ENCODE measurements at places on chromosomes 7 and 10. TPM values are rescaled to one million over a fixed set of nuclear protein-coding genes. Genes with fewer than 3 reads are reported as not detected.

- no peaks in the 10 kb centered on the region for H3K27me3 ChIP-seq
- no peaks in the 10 kb centered on the region for H3K4me1 ChIP-seq
- DNase-seq, result no peak
- no peak overlapping the region for H3K27ac ChIP-seq
These were observed 22.4 kb upstream of the DMTF1 start for GRCh38 chr7:87129848-87130247.

The TACR2 gene
- not detected for total RNA-seq

- H3K4me1 ChIP-seq, result no peaks in the 10 kb centered on the region
- no peak overlapping the region for H3K4me3 ChIP-seq
- H3K36me3 ChIP-seq, result no peaks in the 10 kb centered on the region
- H3K27ac ChIP-seq, result no peak overlapping the region
- DNase-seq, result no peak
These were observed 32.1 kb downstream of the ZMYND11 start for GRCh38 chr10:167383-167782.

- no peaks in the 10 kb centered on the region for H3K27me3 ChIP-seq
- H3K4me3 ChIP-seq, result no peak overlapping the region
- H3K36me3 ChIP-seq, result no peaks in the 10 kb centered on the region
- no peak for DNase-seq
These were observed 217.7 kb upstream of the KCND2 start for GRCh38 chr7:120055300-120055699.

The RPA3 gene
- 45.2 TPM for total RNA-seq

The NEUROD6 gene
- not detected for total RNA-seq

GRCh38 chr7:412313-412710, 107.3 kb downstream of the PDGFA start:
- H3K4me1 ChIP-seq, result peaks cover 3% of the 10 kb centered on the region
- H3K4me3 ChIP-seq, result no peak overlapping the region
- DNase-seq, result no peak
- H3K27me3 ChIP-seq, result no peaks in the 10 kb centered on the region

DNA sequence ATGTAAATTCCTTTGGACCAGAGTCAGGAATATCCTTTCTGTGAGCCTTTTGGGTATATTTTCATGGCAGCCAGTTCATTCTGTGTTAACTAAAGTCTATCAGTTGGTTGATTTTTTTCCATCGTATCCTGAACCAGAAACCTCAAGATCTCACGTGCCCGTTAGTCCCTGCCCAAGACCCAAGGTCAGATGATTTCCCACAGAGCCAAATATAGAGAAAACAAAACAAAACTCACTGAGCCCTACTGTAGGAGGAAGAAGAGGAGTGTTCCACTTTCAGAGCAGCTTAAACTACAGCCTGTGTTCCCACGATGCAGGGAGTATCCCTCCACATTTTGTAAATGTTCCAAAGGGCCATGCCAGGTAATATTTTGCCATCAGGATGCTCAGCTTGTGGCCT, 96.0 kb upstream of the ADO start:
- no peaks in the 10 kb centered on the region for H3K27me3 ChIP-seq
- DNase-seq, result no peak
- H3K4me3 ChIP-seq, result peak overlapping the region; percentile 17
- H3K36me3 ChIP-seq, result no peaks in the 10 kb centered on the region
- peaks cover 32% of the 10 kb centered on the region for H3K4me1 ChIP-seq

- no peak for DNase-seq
- H3K36me3 ChIP-seq, result no peaks in the 10 kb centered on the region
- H3K27me3 ChIP-seq, result no peaks in the 10 kb centered on the region
- no peak overlapping the region for H3K4me3 ChIP-seq
- H3K4me1 ChIP-seq, result peaks cover 21% of the 10 kb centered on the region
- no peak overlapping the region for H3K27ac ChIP-seq
These were observed 21.6 kb upstream of the GIMAP8 start for GRCh38 chr7:150428671-150429451.

- H3K36me3 ChIP-seq, result peaks cover 33% of the 10 kb centered on the region
- DNase-seq, result no peak
- H3K27me3 ChIP-seq, result peaks cover 10% of the 10 kb centered on the region
- H3K27ac ChIP-seq, result no peak overlapping the region
- no peak overlapping the region for H3K4me3 ChIP-seq
These were observed 16.6 kb downstream of the BUD23 start for GRCh38 chr7:73700069-73700423.

The PPA1 gene
- total RNA-seq, result 40.6 TPM

The A1CF gene
- total RNA-seq, result not detected

DNA sequence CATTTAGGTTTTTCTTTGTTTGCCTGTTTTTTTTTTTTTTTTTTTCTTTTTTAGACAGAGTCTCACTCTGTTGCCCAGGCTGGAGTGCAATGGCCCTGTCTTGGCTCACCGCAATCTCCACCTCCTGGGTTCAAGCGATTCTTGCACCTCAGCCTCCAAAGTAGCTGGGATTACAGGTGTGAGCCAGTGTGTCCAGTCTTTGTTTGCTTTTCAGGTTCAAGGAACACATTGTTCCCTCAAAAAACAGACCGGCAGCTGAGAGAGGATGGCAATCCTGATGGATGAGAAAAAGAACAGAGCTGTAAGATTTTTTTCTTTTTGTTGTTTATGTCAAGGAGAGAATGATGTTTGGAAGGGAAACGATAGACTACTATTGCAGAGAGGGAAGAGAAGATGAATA, 23.3 kb upstream of the RHOBTB1 start:
- H3K27ac ChIP-seq, result no peak overlapping the region
- no peaks in the 10 kb centered on the region for H3K36me3 ChIP-seq
- H3K4me3 ChIP-seq, result no peak overlapping the region
- no peaks in the 10 kb centered on the region for H3K4me1 ChIP-seq
- H3K27me3 ChIP-seq, result no peaks in the 10 kb centered on the region
- DNase-seq, result no peak

DNA sequence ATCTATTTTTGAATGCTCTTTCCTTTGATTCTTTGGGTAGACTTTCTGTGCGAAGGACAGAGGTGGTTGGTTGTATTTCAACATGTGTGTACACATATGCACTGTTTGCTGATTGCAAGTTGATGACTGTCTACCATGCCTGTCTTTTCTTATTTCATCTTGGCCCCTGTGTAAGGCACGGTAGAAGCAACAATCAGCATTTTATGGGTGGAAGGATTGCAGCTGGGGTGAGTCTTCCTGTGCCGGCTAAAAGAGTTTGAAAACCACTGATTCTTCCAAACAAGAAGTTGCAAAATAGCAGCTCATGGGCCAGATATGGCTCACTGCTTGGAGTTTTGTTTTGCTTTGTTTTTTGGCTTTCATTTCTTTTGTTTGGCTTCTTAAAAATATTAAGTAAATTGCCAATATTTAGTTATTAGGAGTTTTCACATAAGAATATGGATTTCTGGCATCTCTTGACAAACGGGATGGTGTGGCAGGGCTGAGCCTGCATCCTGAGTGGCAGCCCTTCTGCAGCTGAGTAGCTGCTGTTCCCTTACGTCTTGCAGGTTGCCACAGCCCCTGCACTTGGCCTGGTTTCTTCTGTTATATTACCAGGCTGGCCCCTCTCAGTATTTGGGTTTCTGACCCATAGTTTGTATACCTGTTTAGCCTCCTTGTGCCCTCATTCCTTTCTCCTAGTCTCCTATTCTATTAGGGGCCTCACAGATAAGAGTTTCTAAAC, 7.2 kb downstream of the ZNF862 start:
- H3K36me3 ChIP-seq, result peaks cover 3% of the 10 kb centered on the region
- no peak overlapping the region for H3K27ac ChIP-seq
- H3K4me3 ChIP-seq, result no peak overlapping the region

DNA sequence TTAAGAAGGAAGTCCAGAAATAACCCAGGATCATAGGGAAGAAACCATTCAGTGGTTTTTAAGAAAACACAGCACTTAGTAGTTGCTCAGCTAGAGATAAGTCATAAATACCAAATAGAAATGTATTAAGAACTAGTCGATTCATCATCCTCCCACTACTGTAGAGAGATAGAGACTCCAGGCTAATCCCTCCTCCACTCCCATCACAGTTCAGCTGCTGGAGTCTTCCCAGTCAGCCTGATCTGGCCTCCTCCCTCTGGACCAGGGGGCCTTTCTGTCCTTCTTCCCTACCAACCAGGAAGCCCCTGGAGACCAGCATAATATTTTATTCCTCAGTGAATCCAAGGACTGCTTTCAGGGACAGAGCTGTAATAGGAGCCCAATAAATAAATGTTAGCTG, 294.1 kb upstream of the YAE1 start:
- H3K27ac ChIP-seq, result no peak overlapping the region
- no peak for DNase-seq
- H3K27me3 ChIP-seq, result no peaks in the 10 kb centered on the region
- H3K4me1 ChIP-seq, result no peaks in the 10 kb centered on the region
- no peak overlapping the region for H3K4me3 ChIP-seq

DNA sequence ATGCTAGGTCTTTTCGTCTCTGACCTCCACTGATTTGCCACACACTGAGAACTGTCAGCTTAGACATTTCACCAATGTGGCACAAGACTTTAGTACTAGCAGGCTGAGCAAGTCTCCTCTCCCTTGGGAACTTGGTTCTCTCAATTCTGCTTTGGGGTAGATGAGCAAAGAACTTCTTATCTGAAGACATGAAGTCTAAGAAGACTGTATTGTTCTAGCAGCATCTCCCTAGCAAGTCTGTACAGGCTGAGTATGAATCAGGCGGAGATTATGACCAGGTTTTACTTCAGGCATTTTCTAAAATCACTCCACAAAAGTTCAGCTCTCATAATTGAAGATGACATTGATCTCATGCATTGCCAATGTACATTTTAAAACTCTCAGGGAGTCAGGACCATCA, 23.8 kb upstream of the STN1 start:
- no peak overlapping the region for H3K27ac ChIP-seq
- H3K27me3 ChIP-seq, result no peaks in the 10 kb centered on the region
- H3K4me3 ChIP-seq, result no peak overlapping the region
- DNase-seq, result no peak
- H3K4me1 ChIP-seq, result no peaks in the 10 kb centered on the region

GRCh38 chr10:122476333-122476695, 15.0 kb downstream of the HTRA1 start:
- no peak overlapping the region for H3K4me3 ChIP-seq
- H3K4me1 ChIP-seq, result no peaks in the 10 kb centered on the region
- no peak overlapping the region for H3K27ac ChIP-seq
- DNase-seq, result no peak
- H3K27me3 ChIP-seq, result peaks cover 3% of the 10 kb centered on the region

GRCh38 chr7:134071355-134072331, 55.5 kb upstream of the LRGUK start:
- H3K4me3 ChIP-seq, result no peak overlapping the region
- no peaks in the 10 kb centered on the region for H3K4me1 ChIP-seq
- no peak for DNase-seq
- no peak overlapping the region for H3K27ac ChIP-seq
- H3K36me3 ChIP-seq, result peaks cover 1% of the 10 kb centered on the region
- no peaks in the 10 kb centered on the region for H3K27me3 ChIP-seq

DNA sequence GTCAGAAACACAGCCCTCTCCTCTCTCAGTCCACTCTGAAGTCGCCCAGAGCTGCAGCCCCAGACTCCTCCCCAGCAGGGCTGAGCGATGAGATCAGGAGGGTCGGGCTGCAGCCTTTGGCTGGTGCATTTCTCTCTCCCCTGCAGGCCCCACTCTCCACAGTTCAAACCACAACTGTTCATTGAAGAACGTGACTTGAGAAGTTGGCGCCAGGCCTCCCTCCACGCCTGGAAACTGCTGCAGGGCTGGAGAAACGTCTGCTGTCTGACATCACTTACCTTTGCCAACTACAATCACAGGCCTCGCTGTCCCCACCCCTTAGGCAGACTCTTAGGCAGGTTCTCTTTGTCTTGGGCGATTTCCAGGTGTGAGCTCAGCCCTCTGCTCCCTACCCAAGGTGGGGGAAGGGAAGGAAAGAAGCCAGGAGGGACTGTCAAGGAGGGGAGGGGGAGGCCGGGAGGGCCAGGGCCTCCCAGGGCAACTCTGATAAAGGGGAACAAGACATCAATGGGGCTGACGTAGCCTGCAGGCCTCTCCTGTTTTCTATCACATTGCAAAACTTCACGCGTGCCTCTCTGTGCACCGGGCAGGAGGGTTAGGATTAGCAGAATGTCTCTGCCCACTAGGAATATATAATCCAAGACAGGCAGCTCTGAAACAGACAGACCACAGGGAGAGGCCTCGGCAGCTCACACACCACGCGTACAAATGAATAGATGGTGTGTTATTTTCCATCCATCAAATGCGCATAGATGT, 32.7 kb downstream of the CALML5 start:
- peaks cover 7% of the 10 kb centered on the region for H3K4me1 ChIP-seq
- H3K36me3 ChIP-seq, result no peaks in the 10 kb centered on the region
- H3K27ac ChIP-seq, result no peak overlapping the region
- no peak for DNase-seq

The KAZALD1 gene
- total RNA-seq, result 0.51 TPM

The GLI3 gene
- total RNA-seq, result not detected

GRCh38 chr7:1965579-1966294, 267.0 kb downstream of the MAD1L1 start:
- no peaks in the 10 kb centered on the region for H3K27me3 ChIP-seq
- H3K36me3 ChIP-seq, result no peaks in the 10 kb centered on the region
- no peak for DNase-seq

- peak within 1 kb of the TSS; percentile 26 for H3K4me3 ChIP-seq
- H3K27ac ChIP-seq, result peak within 1 kb of the TSS; percentile 63
These were observed at the start of gene PCBD1 for GRCh38 chr10:70887804-70888800. PCBD1 (minus strand) TSS chr10:70888565; CDS start chr10:70888533, 32 bp downstream.

DNA sequence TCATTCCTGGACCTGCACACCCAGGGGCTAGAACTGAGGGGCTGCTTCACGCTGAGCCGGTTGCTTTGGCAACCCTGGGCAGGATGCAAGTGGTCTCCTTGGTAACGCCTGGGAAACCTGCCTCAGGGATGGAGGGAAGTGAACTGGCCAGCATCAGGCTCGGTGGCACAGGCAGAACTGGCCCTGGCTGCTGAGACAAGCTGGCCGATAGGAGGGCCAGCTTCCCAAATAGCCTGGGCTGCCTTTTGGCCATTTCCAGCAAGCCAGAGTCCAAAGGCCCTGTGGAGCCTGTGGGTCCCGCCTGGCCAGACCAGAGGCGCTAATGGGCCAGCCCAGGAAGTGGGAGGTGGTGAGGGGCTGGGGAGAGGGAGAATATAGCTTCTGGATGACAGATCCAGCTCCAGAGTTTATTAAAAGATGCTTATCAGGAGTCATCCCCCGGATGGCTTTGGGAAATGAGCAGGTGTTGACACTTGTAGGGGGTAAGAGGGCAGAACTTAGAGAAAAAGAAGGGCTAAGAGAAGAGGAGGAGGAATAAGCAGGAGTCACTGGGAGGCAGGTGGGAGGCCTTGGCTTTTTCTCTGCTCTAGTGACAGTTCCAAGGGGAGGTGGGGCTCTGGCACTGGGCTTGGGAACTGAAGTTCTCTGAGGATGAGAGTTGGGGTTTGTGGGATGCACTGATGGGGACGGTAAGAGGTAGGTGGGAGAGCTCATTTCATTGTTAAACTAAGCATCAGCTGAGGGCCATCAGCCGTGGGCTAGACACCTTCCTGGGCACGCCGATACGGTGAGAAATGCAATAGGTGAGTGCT, 9.6 kb downstream of the NEURL1 start:
- no peaks in the 10 kb centered on the region for H3K27me3 ChIP-seq
- H3K4me3 ChIP-seq, result no peak overlapping the region
- DNase-seq, result no peak
- no peak overlapping the region for H3K27ac ChIP-seq

The CPA2 gene
- not detected for total RNA-seq

All from B cell (primary cell).